Vagina (tissue), 2 donors: ENCODE measurements at places on chromosomes 6 and 20.

DNA sequence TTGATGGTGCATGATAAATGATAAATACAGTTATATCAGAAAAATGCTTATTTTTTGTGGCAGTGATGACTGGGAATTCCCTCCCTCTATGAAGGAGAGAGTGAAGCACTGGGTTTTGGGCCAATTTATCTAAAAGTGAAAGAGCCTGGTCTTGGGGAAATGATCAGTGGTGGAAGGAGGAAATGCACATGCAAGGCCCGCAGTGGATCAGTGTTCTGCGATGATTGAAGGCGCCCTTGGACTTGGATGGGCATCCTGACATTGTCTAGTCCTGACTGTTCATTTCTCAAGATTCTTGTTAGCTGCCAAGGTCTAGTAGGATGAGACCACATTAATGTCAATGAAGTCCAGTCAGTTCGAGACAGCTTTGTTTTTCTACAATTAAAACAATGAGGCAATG is 272.0 kb upstream of the SLC35B3 start:
- DNase-seq = no peak

GRCh38 chr6:70415247-70415646 is 1.9 kb downstream of the FAM135A start:
- DNase-seq = no peak

DNA sequence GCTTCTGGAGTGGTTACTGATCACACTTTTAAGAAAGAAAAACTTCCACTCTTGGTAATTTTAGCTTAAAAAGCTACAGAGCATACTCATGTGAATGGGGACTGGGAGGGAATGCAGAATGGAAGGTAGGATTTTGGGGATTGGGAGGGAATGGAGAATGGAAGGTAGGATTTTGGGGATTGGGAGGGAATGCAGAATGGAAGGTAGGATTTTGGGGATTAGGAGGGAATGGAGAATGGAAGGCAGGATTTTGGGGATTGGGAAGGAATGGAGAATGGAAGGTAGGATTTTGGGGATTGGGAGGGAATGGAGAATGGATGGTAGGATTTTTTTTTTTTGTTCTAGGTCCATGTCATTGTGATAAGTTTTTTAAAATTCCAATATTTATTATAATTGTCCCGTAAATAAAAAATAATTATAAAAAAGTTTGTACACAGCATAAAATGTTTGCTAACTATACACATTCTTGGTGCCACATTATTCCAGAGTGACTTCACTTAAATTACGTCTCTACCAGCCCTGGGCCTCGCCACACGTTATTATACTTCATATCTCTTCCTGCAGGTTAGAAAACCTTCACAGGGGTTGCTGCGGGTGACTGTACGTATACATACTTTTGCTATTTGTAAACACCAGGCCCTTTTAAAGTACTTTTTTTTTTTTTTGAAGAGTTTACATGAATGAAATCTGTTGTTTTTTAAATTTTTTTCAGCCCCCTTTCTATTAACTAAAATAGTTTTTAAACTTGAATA is 127.3 kb downstream of the TIAM2 start:
- DNase-seq = no peak

DNA sequence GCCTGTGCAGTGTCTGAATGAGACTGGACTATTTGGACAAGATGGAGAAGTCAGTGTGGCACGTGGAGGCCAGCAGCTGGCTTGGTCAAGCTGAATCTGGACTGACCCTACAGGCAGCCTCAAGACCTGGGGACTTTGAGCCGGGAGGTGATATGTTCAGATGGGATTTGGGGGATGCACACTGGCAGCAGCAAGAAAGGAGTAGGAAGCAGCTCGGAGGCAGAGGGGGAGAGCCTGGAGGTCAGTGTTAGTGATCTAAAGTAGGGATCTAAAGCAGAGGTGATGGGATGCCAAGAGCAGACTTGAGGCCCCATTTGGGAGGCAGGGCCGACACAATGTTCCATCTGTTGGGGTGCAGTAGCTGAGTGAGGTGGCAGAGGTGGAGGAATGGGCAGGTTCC is 2.8 kb downstream of the MAPK13 start:
- DNase-seq = no peak

- no peak for DNase-seq
These were observed 17.4 kb upstream of the SIRPB2 start for GRCh38 chr20:1508574-1508973.

- no peak for DNase-seq
These were observed 47.2 kb upstream of the IPCEF1 start for GRCh38 chr6:154403788-154404187.
